ENCODE measurements at places on chromosomes 5 and 9.
A peak's percentile ranks its signal among the peaks of the same experiment; 100 is the strongest.

GRCh38 chr5:116681334-116682013 lies 106.9 kb upstream of the SEMA6A start:
- no peak for DNase-seq

DNA sequence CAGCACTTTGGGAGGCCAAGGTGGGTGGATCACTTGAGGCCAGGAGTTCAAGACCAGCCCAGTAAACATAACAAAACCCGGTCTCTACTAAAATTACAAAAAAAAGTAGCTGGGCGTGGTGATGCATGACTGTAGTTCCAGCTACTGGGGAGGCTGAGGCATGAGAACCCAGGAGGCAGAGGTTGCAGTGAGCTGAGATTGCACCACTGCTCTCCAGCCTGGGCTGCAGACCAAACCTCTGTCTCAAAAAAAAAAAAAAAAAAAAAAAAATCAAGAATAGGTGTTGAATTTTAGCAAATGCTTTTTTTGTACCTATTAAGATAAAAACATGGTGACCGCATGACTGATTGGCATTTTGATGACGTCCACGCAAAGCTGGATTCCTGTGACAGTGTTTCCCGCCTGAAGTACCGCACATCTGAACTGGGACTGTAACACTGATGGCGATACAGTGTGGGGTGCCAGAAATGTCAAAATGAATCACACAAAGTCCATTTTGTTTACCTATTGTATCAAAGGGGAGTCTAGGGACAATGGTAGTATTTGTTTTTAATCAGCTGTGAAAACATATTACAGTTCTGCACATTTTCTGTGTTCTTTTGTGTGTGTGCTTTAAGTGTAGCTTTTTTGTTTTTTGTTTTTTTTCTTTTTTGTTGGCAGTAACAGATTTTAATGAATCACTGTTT lies 23.2 kb upstream of the TBC1D9B start:
- DNase-seq: no peak

DNA sequence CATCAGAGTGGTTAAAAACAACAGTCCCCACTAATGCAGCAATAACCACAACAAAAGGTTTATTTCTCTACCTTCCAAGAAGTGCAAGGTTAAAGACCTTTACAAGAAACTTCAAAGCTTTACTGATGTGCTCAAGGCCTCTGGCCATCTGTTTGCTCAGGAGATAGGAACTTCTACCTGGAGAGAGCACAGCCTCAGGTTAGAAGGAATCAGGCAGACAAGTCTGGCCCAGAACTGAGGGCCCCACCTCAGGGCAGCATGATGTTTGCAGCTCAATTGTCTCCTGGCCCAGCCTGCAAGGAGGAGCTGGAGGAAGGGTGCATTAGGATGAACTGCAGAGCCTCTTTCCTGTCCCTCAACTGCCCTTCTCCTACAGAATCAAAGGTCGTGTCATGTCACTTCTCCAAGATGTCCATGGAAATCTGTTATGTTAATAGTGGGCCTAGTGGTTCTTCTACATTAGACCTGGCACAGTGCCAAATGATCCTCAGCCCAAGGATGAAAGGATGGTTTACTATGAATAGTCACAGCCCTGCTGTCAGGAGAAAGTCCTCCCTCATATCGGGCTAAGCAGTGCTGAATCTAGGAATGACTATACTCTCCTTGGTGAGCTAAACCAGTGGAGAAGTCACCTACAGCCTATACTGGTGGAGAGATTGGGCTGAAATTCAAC lies 98.9 kb upstream of the NTRK2 start:
- DNase-seq: no peak

DNA sequence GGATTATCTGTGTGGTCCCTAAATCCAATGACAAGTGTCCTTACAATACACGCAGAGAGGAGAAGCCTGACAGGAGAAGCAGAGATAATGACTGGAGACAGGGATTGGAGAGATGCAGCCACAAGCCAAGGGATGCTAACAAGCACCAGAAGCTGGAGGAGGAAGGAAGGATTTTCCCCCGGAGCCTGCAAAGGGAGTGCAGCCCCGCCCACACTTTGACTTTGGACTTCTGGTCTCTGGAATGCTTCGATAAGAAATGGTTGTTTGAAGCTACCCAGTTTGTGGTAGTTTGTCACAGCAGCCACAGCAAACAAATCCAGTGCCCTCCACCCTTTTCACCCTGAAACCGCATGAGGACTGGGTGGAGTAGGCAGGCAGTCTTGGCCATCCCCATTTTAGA lies 77.2 kb upstream of the BOD1 start:
- no peak for DNase-seq

DNA sequence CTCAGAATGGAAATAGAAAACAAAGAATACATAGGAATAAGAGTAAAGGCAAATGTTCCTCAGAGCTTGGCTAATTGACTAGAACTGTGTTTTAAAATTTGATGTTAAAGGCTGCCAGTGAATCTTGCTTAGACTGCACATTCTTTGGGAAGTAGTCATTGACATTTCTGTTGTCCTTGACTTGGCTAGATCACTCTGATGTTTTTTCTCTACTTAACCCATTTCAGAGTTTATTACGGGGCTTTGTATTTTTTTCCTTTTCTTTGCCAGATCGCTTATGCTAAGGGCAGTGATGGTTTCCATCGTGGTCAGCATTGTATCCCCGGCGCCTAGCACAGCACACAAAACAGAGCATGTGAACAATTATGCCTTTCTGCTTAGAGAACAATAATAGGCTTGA lies 1126.7 kb upstream of the CDH9 start:
- no peak for DNase-seq

DNA sequence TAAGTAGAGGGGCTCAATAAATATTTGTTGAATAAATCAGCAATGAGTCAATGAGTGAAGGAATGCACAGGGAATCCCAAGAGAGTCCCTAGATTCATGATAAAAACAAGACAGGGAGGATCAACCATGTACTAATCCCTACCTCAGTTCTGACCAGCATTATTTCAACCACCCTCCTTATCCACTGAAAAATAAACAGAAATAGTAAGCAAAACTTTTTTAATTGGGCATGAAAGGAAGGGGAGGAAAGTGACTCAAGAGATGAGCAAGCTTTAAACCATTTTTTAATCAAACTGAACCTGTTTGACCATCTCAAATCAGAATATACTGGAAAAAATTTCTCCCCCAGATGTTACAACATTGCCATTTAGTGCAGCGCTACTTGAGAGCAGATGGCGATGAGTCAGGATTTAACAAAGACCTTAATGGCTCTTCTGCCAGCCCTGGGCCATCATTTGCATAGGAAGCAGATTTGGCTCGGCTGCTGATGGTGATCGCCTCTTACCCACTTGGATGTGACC lies 194.8 kb upstream of the SLC30A5 start:
- DNase-seq: peak; percentile 42

- DNase-seq: no peak
Measured at GRCh38 chr5:148401604-148402003, 17.8 kb downstream of the FBXO38 start.

All from HFFc6 (cell line).